ENCODE measurements at places on chromosomes 13 and 19. TPM values are rescaled to one million over a fixed set of nuclear protein-coding genes. Genes with fewer than 3 reads are reported as not detected.

The ZNF177 gene
- total RNA-seq: 7.1 TPM

The FCER2 gene
- total RNA-seq: 0.23 TPM

The SIAH3 gene
- 0.99 TPM for total RNA-seq

The ETV2 gene
- 0.47 TPM for total RNA-seq

The TMEM238 gene
- total RNA-seq: 1.6 TPM

The DIAPH3 gene
- total RNA-seq: 7.1 TPM

The C19orf67 gene
- not detected for total RNA-seq

The ZNF430 gene
- 18.9 TPM for total RNA-seq

The RXFP2 gene
- 0.41 TPM for total RNA-seq
